ENCODE measurements at places on chromosomes 5 and 9. TPM values are rescaled to one million over a fixed set of nuclear protein-coding genes. Genes with fewer than 3 reads are reported as not detected.

MEIKIN gene
- not detected for total RNA-seq

DAB2IP gene
- 6.8 TPM for total RNA-seq

C9 gene
- total RNA-seq = not detected

FCHO2 gene
- total RNA-seq = 4.4 TPM

RANBP17 gene
- 5.5 TPM for total RNA-seq

GPRIN1 gene
- 32.2 TPM for total RNA-seq

CARD6 gene
- 2.4 TPM for total RNA-seq

PRELID2 gene
- total RNA-seq = 3.8 TPM

PCDHA1 gene
- total RNA-seq = 0.10 TPM

PTPN3 gene
- 2.8 TPM for total RNA-seq

AJM1 gene
- total RNA-seq = 0.82 TPM

CTSV gene
- 4.0 TPM for total RNA-seq

PPP2R2B gene
- total RNA-seq = 9.1 TPM

TEK gene
- total RNA-seq = 0.07 TPM

GDF9 gene
- not detected for total RNA-seq

DCTN4 gene
- 73.5 TPM for total RNA-seq

OR1J2 gene
- total RNA-seq = not detected

MARCHF3 gene
- 6.9 TPM for total RNA-seq

FEM1C gene
- 12.4 TPM for total RNA-seq

TNFSF15 gene
- total RNA-seq = 0.42 TPM

MAMDC2 gene
- total RNA-seq = not detected

PTPRD gene
- total RNA-seq = not detected

CARTPT gene
- total RNA-seq = not detected
